ENCODE measurements at places on chromosomes 5 and 9. TPM values are rescaled to one million over a fixed set of nuclear protein-coding genes. Genes with fewer than 3 reads are reported as not detected.

The UBAP2 gene
- 23.0 TPM for total RNA-seq

DNA sequence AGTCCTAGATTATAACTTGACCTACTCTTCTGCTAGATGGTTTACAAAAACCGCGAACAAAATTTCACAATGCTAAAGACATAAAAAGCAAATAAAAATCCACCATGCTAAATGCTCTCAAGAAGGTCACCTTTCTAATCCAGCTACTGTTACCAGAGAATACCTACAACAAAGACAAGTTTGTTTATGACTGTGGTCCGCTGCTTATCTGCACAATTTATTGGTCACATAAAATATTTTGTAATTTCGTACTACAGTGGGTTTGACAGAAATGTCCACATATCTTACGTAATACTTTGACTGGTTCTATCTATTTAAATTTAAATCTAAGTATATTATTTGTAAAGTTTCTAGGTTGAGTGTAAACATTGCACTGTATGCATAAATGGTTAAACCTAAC, 257.6 kb upstream of the ZNF608 start:
- no peak for DNase-seq

GRCh38 chr9:127506814-127507750, 55.8 kb downstream of the LRSAM1 start:
- DNase-seq = no peak

DNA sequence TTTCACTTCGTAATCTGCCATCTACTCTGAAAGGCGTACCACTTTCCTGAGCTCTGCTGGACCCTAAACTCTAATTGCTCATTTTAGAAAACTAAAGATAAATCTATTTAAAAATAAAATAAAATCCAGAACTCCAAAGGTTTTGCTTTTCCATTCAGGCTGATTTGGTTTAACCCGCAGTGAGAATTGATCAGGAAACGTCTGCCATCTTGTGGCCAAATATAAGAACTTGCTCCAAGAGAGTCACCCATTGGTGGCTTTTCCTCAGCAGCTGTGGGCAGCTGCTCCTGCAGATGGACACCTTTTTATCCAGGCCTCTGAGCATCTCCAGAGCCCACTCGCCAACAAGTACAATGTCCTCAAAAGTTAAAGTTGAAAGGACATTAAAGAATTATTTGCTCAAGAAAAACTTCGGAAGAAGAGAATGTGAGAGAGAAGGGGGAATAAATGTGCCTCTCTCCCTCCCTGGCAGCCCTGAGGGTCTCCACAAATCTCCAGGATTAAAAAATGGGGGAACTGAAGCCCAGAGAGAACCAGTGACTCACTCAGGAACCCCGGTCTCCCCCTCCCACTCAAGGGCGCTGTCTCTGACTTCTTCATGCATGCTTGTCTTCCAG, 4.1 kb downstream of the SAXO1 start:
- DNase-seq = no peak

The ACOT12 gene
- total RNA-seq = not detected

The ACTBL2 gene
- not detected for total RNA-seq

All from left cardiac atrium (tissue), 4 donors.